ENCODE measurements at places on chromosomes 5 and 9.

GRCh38 chr9:137892424-137893191, 15.0 kb downstream of the CACNA1B start:
- no peak for DNase-seq

GRCh38 chr5:179801304-179802206, 5.1 kb downstream of the MGAT4B start:
- DNase-seq = no peak

- peak; percentile 82 for DNase-seq
These were observed 14.6 kb upstream of the TRAF1 start for GRCh38 chr9:120941046-120941770.

GRCh38 chr9:108003526-108003925, 514.0 kb upstream of the KLF4 start:
- no peak for DNase-seq

GRCh38 chr9:36676778-36677485, 104.2 kb downstream of the MELK start:
- DNase-seq = no peak

DNA sequence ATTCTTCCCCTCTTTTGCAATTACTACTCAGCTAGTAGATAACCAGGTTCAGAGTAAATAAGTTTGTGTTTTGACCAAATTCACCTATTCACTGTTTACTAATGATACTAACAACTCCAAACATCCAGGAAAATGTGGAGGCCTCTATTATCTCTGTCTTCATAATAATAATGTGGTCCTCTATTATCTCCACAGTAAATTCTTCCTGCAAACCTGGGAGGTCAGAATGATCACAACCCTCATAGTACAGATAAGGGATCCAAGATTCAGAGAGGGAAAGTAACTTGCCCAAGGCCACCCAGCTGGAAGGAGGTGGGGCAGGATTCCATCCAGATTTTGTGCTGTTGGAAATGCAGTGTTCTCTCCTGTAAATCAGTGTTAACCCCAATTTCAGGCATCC, 9.6 kb upstream of the MSX2 start:
- no peak for DNase-seq

- peak; percentile 75 for DNase-seq
These were observed 144.4 kb upstream of the MAP3K1 start for GRCh38 chr5:56670916-56671315.

GRCh38 chr9:135123126-135123772, 35.8 kb downstream of the OLFM1 start:
- no peak for DNase-seq

GRCh38 chr5:154418344-154418820, 27.4 kb upstream of the SAP30L start:
- DNase-seq = no peak

DNA sequence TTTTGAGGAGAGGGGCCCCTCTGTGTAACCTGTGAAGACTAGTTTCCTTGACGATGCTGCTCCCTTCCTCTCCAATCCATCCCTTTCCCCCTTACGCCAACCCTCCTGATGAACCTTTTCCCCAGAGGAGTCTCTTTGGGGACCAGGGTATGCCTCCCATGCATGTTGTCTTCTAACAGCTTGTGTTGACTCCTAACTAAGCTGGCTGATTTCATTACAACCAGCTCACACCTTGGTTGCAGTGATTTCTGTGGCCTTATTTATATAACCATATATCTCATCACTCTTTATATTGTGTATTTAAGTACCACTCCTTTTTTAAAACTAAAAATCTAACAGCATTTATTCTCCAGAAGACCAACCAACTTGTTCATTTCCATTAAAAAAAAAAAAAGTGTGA, 42.5 kb downstream of the SFXN1 start:
- no peak for DNase-seq

- no peak for DNase-seq
These were observed 133.9 kb downstream of the PAM start for GRCh38 chr5:102889033-102889432.

GRCh38 chr5:175385691-175386362, 58.2 kb downstream of the DRD1 start:
- peak; percentile 85 for DNase-seq

DNA sequence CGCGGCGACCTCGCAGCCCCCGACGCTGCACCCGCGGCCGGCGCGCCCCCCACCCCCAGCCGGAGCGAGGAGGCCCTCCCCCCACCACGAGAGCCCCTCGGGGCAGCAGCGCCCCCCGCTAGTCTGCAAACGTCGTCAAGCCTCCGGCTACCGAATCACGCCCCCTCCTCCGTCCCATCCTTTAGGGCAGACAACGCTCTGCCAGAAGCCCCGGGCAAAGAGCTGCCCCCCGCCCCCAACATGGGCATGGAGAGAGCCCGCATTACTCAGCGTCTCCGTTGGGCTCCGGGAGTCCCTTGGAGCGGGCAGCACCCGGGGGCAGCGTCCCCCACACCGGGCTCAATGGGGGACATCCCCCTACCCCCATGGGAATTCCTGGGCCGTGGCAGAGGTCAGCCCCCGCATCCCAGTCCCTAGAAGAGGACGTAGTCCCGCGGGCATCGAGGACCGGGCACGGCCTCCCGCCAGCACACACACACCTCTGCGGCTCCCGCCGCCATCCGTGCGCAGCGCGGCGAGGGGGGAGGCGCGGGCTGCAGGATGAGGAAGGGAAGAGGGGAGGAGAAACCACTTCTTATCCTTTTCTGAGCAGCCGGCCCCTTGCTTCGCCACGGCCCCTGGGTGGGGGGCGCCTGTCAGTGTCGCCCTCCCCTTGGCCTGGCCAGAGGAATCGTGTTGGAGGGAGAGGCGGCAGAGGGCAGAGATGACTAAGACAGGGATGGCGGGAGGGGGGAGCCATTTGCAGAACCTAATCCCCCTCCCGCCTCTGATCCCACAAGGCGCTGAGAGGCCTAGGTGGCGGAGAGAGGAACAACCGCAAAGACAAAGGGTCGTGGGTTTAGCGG, 750 bp downstream of the DNM1 start:
- peak; percentile 28 for DNase-seq

DNA sequence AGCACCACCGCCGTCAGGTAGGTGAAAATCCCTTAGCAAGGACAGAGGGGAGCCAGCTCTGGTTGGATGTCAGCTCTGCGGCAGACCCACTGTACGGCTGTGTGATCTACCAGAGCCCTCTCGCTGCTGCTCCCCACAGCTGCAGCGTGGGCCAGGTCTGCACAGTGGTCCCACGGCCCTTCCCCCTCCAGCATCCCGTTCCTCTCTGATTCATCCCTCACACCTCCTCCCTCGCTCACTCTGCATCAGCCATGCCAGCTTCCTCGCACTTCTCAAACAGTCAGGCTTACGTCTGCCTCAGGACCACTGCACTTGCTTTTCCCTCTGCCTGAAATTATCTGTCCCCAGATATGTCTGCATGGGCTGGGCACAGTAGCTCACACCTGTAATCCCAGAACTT, 26.6 kb upstream of the CFAP157 start:
- DNase-seq = no peak

GRCh38 chr5:50559955-50560354, 106.5 kb upstream of the PARP8 start:
- no peak for DNase-seq

- DNase-seq = no peak
These were observed 116.9 kb downstream of the NPR3 start for GRCh38 chr5:32827981-32828380.

DNA sequence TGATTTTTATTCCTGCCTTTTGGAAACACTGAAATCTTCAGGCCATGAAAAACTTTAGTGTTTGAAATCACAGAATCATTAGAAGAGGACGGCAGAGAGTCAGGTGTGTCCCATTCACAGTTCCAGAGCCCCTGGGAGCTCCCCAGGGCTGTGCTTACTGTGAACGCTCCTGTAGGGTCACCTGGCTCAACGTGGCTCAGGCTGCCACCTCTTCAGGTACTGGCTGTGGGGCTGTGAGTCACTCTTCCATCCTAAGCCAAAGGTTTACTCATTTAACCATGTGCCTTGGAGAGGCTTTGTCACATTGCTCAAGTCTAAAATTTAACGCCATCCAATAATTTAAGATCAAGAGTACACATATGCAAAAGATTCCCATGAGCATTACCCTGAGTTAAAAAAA, 50.2 kb upstream of the FSTL4 start:
- DNase-seq = peak; percentile 85

GRCh38 chr9:136493567-136493971, 10.7 kb upstream of the SEC16A start:
- DNase-seq = no peak

DNA sequence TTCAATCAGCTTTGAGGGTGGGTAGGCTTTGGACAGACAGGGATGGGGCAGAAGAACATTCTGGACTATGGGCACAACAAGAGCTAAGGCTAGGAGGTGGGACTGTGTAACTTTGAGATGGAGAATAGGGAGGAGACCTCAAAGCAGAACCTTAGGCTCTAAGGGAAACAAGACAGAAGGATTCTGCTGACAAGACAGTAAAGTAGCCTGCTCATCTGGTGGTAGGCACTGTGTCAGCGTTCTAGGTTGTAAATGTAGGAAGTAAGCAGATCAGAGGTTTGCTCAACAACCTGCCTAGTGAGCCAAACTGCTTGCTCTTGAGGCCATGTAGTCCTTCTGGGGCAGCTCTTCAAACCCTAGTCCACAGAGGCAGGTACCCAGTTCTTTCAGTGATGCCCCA, 15.0 kb upstream of the IL12B start:
- no peak for DNase-seq

GRCh38 chr9:100090880-100091279, 7.9 kb downstream of the ERP44 start:
- DNase-seq = no peak

DNA sequence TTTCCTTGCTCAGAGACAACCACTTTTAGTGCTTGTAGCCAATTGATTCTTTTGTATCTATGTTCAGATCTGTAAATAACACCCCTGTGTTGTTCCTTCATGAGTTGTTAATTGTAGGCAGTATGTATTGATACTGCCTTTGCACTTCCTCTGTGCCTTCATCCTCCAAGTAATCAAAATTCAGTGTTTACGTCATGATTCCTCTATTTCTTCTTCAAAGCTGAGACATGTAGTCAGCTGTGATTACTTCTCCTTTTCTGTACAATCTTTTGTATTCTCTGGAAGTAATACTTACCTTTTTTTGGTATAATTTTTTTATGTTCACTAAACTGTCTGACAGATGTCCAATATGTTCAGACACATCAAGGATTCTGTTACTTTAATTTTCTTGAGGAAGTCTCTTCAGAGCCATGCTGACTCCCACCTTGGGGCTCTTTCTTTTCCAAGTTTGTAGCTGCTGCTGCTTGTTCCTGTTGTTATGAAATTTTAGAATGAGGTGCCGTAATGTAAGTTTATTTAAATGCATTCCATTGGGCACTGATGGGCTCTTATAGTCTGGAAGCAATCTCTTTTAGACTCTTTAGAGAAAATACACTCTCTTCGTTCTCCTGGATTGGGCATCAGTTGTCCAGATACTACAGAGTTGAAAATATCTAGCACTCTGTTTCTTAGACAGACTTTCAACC, 30.5 kb upstream of the LRRC70 start:
- DNase-seq = no peak

DNA sequence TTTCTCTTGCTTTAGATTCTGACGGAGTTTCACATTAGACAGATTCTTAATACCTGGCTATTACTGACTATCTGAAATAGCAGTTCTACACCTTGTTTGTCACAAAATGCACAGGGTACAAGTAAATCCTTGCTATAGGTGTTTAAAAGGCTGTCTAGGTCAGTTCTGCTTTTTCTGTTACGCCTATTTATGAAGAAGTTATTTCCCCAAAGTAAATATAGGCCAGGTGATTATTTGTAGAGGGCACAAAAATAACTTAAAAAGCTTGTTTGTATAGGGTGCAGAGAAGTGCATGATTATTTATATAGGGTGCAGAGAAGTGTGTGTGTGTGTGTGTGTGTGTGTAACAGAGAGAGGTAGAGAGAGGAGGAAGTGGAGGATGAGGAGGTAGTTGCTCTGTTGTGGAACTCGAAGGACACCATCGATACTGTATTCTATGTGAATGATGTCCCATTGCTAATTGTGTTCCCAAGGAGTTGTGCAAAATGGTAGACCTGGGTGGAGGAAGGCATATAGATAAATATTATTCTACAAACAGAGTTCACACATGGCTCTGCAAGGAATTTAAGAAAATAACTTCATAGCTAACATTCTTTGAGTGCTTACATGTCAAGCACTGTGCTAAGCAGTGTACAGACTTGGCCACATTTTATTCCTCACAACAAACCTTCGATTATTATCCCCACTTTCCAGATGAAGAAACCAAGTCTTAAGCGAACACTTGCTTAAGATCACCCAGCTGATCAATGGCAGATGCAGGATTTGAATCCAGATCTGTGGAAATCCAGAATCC, 96.3 kb upstream of the EQTN start:
- DNase-seq = no peak

DNA sequence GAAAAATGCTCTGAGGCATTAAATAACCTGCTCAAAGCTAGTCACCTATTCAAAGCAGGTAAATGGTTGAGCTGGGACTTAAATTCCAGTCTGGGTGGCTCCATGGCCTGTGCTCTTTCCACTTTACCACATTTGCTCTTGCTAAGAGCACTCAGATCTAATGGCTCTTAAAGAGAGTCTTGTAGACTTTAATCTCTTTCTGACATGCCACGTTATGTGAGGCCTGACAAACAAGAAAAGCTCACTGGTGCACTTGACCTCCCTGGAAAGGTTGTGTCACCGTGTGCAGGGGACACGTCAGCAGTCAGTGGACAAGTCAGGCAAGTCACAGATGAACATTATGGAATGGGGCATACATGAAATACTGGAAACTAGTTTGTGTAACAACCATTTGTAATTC, 129.9 kb upstream of the RPS23 start:
- DNase-seq = no peak

DNA sequence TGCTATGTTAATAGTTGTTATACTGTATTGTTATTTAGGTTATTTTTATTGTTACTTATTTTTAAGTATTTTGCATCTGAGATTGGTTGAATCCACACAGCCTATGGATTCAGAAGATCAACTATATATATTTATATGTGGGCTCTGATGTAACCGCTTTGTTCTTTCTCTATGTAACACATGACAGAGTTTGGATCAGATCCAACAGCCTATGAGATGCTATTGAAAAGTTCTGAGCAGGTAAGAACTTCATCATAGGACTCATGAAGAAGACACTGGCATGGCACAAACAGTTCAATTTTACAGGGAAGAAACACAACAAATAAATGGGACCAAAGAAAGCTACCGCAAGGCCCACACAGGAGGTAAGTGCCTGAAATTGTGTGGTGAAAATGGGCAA, 93.4 kb downstream of the GNAQ start:
- no peak for DNase-seq
